GM04504 (cell line): ENCODE measurements at places on chromosomes 7 and 10.

DNA sequence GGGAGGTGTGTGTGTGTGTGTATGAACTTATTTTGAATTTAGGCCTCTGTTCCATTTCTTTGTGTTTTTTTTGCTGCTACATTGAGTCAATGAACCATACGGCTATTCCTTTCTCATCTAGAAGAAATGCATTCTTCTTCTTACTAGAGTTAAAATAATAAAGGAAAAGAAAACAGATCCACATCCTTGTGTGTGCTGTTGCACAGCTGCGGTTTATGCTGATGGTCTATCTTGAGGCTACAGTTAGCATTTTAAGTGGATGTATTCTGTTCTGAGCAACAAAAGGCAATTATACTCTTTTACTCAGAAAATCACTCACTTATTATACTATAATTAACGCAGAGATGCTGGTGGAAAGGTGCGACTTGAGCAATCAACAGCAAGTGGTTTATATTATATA is 615.0 kb upstream of the MBL2 start:
- DNase-seq, result no peak

GRCh38 chr10:99834410-99834809 is 52.0 kb downstream of the ABCC2 start:
- DNase-seq, result peak; percentile 65

GRCh38 chr7:959271-959670 is 4.8 kb upstream of the ADAP1 start:
- DNase-seq, result no peak

- no peak for DNase-seq
These were observed 92.9 kb upstream of the ADAM12 start for GRCh38 chr10:126481181-126481580.

DNA sequence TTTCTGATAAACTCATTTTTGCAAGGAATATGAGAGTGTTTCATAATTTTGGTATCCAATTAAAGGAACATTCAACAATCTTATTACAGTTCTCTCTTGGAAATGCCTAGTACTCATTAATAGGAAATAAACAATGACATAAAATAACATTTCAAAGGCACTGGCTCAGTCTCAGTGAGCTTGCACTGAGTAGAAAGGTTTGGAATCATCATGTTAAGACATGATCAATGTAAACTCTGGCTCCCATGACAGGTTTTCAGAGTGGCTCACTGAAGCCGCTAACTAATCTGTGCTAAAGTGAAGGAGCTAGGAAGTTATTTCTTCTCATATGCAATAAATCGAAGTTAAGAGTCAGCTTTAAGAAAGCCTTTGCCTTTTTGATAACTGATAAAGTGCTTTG is 203.3 kb upstream of the HGF start:
- DNase-seq, result no peak

DNA sequence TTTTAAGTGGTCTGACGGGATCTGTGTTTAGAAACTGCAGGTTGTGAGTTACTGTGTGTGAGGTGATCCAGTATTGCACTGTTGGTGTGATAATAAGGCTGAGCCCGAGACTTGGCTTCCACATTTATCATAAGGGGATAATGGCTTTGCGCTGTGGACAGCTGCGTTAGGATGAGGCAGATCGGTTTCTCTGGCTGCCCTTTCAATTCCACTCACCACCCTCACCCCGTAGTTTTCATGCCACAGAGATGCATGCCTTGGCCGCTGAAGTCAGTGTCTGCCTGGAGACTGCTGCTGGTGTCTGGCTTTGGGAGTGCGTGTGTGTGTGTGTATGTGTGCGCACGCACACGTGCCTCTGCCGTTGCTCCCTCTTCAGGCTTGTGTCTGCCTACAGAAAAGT is 273.0 kb downstream of the CCDC3 start:
- DNase-seq, result no peak

GRCh38 chr7:138885383-138886147 is 87.6 kb upstream of the ATP6V0A4 start:
- no peak for DNase-seq

DNA sequence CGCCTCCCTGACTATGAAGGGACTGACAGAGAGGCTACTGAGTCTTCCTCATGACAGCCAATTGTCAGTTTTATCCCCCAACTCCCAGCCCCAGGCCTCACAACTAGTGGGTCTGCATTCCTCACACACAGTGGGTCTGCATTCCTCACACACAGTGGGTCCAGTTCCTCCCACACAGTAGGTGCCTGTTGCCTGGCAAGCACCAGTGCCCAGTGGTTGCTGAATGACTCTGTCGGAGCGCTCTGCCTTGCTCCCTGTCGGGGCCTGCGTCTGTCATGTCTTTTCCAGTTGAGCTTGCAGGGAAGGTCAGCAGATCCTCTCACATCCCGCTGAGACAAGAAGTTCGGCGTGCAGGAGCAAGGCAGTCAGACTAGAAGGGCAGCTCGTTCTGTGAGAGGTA is 590.0 kb upstream of the MKI67 start:
- DNase-seq, result no peak

DNA sequence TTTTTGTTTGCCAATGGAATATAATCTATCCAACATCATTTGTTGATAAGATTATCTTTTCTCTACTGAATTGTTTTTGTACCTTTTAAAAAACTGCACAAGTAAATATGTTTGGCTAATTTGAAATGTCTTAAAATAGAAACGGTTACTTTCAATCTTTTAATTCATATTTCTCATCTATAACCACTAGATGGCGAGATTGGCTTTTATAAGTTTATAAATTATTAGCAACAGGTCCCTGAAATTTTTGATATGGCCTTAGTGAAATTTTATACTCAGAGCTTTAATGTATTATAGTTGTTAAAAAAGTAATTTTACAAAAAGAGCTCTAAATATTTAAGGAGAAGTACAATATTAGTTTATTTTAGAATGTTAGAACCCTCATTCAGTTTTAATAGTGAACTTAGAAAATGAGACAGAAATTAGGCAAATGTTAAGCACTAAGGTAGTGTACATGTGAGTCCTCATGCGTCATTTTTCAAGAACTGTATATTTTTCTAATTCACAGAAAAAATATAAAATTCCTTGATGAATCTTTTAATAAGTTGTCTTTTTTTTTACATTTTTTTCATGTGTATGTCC is 592.5 kb downstream of the ARL4A start:
- no peak for DNase-seq

- DNase-seq, result no peak
These were observed 13.9 kb downstream of the EIF4H start for GRCh38 chr7:74187915-74188675.

DNA sequence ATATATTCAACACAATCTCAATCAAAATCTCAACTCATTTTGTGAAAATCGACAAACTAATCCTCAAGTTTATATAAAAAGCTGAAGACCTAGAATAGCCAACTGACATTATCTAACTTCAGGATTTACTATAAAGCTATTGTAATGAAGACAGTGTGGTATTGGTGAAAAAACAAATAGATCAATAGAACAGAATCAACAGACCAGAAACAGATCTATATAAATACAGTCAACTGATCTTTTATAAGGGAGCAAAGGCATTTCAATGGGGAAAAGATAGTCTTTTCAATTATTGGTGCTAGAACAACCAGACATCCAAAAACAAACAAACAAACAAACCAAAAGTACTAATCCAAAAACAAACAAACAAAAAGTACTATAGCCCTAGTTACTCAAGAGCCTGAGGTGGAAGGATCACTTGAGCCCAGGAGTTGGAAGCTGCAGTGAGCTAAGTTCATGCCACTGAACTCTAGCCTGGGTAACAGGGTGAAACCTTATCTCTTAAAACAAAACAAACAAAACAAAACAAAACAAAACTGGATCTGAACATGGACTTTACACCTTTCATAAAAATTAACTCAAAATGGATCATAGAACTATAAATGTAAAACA is 26.6 kb upstream of the AKR1D1 start:
- DNase-seq, result no peak

DNA sequence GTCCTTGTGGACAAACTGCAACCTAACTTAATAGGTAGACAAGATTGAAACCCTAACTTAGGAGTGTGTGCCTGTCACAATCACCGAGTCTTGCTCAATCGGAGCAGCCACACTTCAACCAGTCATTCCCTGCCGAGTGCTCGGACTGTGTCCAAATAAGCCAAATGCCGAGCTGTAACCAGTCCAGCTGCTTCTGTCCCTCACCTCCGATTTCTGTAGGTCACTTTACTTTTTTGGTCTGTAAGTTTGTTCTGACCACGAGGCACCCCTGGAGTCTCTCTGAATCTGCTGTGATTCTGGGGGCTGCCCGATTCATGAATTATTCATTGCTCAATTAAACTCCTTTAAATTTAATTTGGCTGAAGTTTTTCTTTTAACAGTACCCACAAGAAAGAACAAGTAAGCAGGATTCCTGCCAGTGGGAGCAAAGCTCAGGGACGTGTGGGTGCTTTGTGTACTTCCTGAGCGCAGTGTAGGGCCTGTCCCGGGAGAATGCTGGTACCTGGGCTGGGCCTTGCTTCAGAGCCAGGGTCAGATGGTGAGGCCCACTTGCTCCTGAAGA is 140.1 kb downstream of the ACTR3B start:
- DNase-seq, result no peak

- DNase-seq, result no peak
These were observed 94.3 kb upstream of the DNAAF5 start for GRCh38 chr7:631964-632830.

DNA sequence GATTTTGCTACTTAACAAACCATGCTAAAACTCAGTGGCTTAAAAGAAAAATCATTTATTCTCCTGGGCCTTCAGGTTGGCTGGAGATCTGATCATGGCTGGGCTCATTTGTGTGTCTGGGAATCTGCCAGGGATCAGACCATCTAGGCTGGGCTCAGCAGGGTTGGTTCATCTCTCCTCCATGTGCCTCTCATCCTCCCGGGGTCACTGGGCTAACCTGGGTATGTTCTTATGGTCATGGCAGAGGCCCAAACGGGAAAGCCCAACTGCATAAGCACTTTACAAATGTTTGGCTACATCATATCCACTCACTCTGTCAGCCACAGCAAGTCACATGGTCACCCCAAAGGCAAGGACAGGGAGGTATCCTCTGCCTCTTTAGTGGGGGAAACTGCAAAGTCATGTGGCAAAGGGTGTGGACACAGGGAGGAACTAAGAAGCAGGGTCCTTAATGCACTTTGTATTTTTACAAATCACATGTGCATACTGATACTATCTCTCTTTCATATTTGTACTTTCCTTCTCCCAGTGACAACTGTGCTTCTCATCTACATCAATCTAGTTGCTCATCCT is 231.4 kb downstream of the BUB3 start:
- DNase-seq, result no peak

GRCh38 chr7:32257621-32258020 is 187.4 kb upstream of the PDE1C start:
- DNase-seq, result no peak

GRCh38 chr10:48770561-48771089 is 86.0 kb downstream of the WDFY4 start:
- no peak for DNase-seq

GRCh38 chr7:151715666-151716315 is 161.1 kb downstream of the PRKAG2 start:
- DNase-seq, result no peak

DNA sequence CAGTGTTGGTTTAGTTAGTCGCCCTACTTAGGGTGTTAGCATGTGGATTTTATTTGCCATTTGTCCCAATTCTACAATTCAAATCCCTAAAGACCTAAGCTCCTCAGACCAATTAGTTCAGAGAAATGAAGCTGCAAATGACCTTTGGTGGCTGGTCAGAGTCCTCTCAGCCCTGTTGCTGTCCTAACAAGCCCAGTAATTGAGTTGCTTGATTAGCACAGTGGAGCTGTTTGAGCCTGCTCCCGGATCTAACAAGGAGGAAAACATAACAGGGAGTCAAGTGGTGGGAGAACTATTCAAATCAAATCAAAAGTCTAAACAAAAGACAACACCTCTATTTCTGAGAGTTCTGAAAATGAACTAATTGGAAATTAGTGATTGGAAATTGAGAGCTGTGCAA is 22.1 kb downstream of the ZDHHC6 start:
- no peak for DNase-seq

- DNase-seq, result no peak
These were observed at the start of gene PAPSS2 for GRCh38 chr10:87659571-87660483. TSS of gene PAPSS2 (plus strand) at chr10:87659878. CDS start at chr10:87659982, 104 bp downstream.

GRCh38 chr10:80104066-80104926 is 25.8 kb downstream of the TMEM254 start:
- DNase-seq, result peak; percentile 88

GRCh38 chr10:6918305-6918704 is 338.2 kb upstream of the PRKCQ start:
- no peak for DNase-seq

GRCh38 chr10:73887294-73888039 is 13.1 kb upstream of the CAMK2G start:
- peak; percentile 74 for DNase-seq

DNA sequence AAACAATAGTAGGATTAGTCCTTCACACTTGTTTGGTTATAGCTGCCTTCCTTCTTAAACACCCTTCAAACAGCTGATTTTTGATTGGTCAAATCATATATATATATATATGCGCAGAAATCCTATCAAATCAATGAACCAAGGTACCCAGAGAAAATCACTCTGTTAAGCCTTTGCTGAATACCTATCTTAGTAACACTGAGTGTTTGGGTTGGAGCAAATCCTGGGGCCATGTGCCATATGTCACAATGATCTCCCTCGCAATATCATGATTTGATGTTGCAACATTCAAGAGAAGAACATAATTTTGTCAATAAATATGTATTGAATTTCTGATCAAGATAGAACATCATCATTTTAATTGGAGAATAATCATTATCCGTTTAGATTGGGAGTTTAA is 795.6 kb downstream of the REEP3 start:
- no peak for DNase-seq

DNA sequence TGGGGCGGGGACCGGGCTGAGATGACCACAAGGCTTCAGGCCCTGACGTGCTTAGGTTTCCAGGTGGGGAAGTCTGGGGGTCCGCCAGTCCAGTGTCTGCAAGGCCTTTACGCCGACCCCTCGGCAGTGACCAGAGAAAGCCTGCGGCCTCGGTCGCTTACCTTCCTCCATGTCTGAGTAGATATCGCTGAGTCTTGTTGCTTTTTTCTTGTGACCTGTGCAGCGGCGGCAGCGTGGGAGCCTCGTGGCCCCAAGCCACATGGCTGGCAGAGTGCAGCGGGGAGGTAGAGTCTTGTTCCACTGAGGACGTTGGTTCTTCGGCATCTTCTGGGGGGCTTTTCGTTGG is 329 bp downstream of the NOLC1 start:
- DNase-seq, result no peak

DNA sequence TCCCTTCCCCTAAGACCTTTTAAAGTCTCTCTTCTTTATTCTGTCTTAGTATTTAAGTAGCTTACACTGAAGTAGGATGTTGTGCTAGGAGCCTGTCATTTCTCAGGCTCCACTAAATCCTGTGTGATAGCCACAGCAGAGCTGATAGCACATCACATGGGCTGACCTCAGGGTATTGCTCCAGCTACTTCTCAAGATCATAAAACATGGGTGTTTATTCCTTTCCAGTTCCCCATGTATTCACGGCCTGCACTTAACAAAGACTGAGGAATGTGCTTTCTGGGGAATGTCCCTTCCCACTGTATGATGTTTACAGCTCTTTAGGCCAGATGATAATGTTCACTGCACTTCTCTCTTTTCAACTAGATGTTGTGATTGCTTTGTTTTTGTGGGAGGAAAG is 1086.8 kb downstream of the KCNMA1 start:
- no peak for DNase-seq
